ENCODE measurements at places on chromosomes 3 and 15.

GRCh38 chr15:62880278-62880677 lies 162.3 kb upstream of the TPM1 start:
- DNase-seq, result peak; percentile 84

DNA sequence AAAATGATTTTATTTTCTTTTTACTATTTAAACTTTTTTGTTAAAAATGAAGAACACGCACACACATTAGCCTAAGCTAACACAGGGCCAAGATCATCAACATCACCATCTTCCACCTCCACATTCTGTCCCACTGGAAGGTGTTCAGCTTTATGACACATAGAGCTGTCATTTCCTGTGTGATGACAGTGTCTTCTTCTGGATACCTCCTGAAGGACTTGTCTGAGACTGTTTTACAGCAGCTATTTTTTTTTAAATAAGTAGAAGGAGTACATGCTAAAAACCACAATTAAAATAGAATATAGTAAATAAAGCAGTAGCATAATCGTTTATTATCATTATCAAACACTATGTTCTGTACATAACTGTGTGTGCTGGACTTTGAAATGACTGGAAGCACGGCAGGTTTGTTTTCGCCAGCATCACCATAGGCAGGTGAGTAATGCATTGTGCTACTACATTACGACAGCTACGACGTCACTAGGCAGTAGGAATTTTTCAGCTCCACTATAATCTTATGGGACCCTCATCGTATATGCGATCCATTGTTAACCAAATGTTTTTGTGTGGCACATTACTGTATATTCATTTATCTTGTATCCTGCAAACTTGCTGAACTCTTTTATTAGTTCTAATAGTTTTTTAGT lies 72.8 kb downstream of the KLF15 start:
- no peak for DNase-seq

GRCh38 chr15:92146511-92147150 lies 247.1 kb upstream of the ST8SIA2 start:
- DNase-seq, result no peak

DNA sequence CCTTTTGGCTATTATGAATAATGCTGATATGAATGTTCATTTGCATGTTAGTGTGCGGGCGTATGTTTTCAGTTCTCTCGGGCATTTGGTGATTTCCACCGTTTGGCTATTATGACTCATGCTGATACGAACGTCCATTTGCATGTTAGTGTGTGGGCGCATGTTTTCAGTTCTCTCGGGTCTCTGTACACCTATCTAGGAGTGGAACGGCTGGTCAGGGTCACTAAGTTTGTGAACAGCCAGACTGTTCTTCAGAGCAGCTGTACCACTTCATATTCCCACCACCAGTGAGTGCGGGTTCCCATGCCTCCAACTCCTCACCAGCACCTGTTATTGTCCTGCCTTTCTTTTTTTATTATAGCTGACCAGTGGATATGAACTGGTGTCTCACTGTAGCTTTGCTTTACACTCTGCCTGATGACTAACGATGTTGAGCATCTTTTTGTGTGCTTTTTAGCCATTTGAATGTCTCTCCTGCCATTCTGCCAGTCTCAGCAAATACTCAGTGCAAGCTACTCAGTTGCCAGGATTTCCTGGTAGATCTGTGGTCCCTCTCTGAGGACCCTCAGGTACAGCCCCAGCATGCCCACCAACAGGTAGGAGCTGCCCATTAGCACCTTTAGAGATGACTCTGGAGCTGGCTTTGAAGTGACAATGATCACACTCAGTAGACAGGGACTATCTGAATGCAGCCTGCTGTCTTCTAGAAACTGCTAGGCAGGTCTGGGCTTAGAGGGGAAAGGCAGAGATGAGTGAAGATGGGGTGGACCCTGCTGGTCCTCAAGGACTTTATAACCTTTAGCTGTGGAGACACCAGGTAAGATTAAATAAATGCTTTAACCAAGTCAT lies 141.1 kb downstream of the XXYLT1 start:
- no peak for DNase-seq

- no peak for DNase-seq
These were observed 696.8 kb downstream of the OTOL1 start for GRCh38 chr3:162193148-162194095.

DNA sequence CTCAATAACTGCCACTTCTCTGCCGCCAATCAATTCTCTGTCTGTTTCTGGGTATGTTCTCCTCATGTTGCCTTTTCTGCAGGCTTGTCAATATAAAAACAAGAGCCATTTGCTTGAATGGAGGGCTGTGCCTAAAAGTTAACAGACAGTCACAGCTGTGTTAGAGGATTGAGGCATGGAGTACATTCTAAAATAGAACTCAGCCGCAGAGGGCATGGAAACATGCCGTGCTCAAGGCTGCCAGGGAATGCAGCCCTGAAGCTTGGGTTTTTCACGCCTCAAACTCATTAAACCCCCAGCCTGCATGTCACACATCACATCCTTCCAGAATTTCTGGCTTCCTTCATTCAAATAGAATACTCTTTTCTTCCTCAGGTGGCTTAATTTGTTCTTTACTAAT lies 166.6 kb downstream of the TPRG1 start:
- DNase-seq, result no peak

- DNase-seq, result no peak
These were observed 207.2 kb upstream of the GBE1 start for GRCh38 chr3:81968658-81969057.

- peak; percentile 90 for DNase-seq
These were observed 239.3 kb downstream of the DTWD1 start for GRCh38 chr15:49860101-49860500.

DNA sequence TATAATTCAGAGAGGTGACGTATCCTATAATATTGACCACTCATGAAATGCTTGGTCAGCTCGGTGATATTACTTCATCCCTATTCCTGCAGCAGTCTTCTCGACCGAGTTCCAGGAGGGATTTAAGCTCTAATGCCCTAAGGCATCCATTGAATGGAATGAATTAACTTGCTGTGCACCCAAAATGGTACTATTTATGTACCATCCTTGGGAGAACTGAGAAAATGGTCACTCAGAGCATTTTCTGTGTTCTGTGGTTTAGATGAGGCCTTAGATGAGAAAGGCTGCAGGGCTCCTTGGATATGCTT lies 638 bp downstream of the BLOC1S6 start:
- DNase-seq, result no peak

- no peak for DNase-seq
These were observed 68.4 kb downstream of the HERC1 start for GRCh38 chr15:63765338-63765737.

GRCh38 chr3:114827495-114827894 lies 319.6 kb downstream of the ZBTB20 start:
- peak; percentile 11 for DNase-seq

GRCh38 chr15:100783760-100784492 lies 95.7 kb upstream of the ALDH1A3 start:
- no peak for DNase-seq

GRCh38 chr3:128491691-128491940 lies 1.4 kb downstream of the GATA2 start:
- DNase-seq, result no peak

DNA sequence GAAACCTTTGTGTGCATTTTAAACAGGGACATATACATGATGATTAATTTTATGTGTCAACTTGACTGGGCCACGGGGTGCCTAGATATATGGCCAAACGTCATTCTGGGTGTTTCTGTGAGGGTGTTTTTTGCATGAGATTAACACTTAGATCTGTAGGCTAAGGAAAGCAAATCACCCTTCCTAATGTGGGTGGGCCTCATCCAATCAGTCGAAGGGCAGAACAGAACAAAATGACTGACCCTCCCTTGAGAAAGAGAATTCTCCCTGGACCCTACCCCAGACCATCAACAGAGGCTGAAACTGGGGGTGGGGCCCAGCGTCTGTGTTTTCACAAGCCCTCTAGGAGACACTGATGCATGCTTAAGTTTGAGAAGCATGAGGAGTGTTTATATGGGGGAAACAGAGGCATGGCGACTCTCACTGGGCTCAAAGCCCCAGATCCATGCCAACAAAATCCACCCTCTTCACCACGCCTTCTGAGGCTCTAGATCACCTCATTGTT lies 56.2 kb downstream of the ITGA11 start:
- DNase-seq, result no peak

DNA sequence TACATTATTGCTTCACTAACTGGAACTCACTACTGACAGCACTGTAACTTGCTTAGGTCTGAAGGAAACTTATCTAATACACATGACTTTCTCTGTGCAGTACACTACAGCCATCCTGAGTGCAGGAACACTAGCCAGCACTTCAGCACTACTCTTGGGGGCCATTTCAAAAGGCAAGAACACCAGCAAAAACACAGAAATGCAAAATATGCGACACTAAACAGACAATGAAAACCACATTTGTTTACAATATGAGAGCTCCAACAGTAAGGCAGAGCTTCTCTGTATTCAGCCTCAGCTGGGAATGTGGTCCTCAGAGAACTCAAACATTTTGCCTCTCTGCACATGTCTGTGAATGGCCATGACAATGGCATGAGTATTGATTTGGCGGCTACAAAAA lies 109.6 kb downstream of the ARRDC4 start:
- peak; percentile 55 for DNase-seq

DNA sequence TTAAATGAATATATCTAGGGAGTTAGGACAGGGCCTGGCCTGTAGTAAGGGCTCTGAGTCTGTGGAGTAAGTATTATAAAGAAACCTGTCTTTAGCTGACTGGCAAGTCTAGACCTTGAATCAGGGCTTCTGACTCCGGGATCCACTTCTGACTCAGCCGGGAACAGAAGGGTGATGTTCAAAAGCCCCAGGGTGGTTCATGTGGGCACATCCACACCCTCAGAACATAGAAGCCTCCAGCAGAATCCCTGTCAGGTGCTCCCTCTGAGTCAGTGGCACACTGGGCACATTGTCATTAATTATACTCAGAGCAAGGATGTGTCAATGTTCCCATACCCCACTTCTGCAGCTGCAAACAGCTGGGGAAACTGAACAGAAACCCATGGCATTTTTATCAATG lies 26.7 kb upstream of the SNRK start:
- DNase-seq, result no peak

DNA sequence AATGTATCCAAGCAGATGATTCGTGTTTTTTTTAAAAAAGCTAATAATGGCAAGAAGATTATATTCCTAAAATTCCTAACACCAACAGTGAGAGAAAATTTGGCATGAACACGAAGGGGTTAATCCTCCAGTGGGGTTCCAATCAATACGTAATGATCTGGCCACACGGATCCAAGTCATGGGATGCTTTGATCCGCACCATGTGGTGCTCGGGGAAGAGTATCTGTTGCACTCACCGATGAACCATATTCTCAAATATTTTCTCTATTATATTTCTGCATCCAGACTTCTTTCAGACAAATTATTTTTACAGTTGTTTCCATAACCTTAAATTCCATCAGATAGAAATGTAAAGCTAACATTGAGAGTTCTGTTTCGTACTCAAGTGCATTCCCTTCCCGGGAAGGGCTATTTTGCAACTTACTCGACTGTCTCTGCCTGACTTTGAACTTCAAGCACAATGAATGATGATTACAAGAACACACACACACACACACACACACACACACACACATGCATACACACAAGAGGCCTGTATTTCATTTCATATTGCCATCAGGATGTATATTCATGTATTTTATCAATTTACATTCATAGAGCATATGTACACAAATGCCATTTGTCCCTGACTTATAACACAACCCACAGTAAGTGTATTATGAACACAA lies 567.2 kb downstream of the FOXP1 start:
- no peak for DNase-seq

GRCh38 chr3:21174461-21174860 lies 576.5 kb downstream of the ZNF385D start:
- peak; percentile 4 for DNase-seq

DNA sequence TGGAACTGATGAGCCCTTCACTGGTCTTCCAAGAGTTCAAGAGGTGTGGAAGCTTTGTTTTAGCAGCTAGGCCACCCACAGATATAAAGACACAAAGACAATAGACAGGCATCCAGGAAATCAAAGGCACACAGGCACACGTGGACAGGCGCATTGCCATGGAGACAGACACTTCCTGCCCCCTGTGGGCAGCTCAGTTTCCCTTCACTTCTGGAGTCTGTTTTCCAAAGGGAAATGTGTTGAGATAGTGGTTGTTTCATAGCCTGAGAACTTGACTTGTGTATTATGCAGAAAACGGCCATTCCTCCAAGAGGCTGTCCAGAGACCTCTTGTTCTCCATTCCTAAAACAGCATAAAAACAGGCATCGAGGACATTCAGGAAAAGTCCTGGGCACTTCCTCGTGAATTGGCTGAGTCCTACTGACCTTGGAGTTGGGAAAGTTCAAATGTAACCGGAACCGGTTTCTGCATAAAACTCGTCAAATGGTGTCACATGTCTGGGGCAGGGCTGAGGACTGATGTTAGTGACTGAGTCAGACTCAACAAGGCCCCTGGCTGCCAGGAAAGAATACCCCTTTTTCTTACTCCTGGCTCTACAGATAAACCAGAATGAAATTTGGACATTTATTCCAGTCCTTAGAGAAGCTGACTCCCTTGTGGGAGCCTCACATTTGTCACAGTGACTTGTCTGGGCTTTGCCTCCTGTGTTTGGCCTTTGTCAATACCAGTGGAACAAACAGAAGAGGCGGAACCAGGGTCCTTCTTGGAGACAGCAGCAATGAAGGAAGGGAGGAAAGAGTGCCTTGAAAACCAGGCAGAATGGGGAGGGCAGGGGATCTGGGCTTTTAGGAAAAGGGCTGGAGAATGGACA lies 1.3 kb downstream of the ALPK3 start:
- DNase-seq, result no peak

- DNase-seq, result no peak
These were observed 31.9 kb downstream of the TRAK1 start for GRCh38 chr3:42123012-42123581.
